SK-N-SH treated with all-trans-retinoic acid at 6 μM for 48 hours (cell line): ENCODE measurements at places on chromosomes 11 and 22.
A peak's percentile ranks its signal among the peaks of the same experiment; 100 is the strongest.

DNA sequence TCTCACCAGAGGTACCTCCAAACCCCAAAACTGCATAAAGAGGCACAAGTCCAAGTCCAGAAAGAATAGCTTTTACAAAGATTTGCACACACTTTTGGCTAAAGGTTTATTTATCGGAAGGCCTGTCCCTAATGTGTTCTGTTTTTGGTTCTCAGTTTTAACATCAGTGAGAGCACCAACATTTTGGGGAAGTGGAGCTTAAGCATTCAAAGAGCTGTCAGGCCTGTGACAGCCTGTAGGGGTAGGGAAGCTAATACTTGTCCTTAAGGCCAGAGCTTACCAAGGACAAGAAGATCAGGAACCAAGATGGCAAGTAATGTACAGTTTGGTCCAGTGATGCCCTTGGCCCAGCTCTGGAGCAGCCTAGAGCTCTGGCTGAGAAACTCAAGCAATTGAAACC, 38.9 kb upstream of the SCUBE2 start:
- no peak for ATAC-seq

GRCh38 chr11:65181569-65182257, at the start of gene CAPN1:
CAPN1 (plus strand) TSS chr11:65181928; CDS start chr11:65182702, 774 bp downstream.
- peak; percentile 74 for ATAC-seq

GRCh38 chr11:46658259-46658658, 40.9 kb downstream of the ATG13 start:
- ATAC-seq = no peak

DNA sequence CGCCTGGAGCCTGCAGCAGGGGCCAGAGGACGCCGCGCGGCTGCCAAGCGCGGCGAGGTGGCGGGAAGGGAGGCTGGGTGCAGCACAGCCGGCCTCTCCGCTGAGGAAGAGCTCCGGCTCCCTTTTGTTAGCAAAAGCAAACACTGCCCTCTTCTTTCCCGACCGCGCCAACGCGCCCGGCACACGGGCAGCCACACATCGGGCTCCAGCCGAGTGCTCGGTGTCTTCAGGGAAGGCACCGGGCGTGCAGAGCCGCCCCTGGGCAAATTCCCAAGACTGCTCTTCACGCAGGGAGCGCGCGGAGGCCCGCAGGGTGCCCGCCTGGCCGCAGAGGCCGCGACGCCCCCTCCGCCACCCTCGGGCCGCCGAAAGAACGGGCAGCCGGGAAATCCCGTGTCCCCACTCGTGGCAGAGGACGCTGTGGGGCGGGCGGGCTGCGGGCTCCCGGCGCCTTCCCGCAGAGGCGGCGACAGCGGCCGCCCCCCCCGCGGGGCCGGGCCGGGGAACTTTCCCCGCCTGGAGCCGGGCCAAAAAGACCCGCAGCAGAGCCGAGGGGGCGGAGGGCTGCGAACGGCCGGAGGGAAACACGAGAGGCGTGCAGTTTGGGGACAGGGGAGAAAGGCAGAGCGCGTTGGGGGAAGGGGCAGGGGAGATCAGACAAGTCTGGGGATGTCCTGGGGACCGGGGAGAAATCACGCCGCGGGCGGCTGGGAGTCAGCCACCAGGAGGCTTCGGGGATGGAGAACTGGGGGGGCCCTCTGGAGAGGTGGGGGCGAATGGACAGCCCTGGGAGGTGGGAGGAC, 931 bp downstream of the CADM1 start:
- ATAC-seq = peak; percentile 64

GRCh38 chr11:116445108-116446047, 327.4 kb downstream of the BUD13 start:
- no peak for ATAC-seq

GRCh38 chr22:18001040-18001893, 23.1 kb downstream of the MICAL3 start:
- peak; percentile 93 for ATAC-seq

GRCh38 chr11:46889251-46889650, 29.1 kb downstream of the LRP4 start:
- no peak; the same call in 2 of the 3 replicates for ATAC-seq

DNA sequence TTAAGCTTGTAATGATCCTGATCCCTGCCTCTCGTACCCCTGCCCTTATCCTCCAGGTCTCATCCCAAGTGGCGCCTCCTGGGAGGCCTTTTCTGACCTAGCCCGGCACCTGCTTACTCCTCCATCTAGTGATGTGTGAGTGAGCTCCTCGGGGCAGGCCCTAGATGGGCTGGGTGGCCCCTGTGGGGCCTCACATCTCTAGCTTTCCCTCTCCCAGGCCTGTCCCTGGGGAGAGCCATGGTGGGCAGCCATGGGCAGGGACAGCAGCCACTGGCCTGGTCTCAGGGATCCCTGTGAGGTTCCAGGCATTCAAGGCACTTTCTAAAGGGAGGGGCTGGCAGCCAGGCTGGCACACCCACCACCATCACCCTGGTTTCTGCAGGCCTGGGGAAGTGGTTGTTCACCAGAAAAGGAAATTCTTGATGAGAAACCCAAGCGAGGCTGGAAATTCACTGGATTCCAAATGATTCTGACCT, 27.9 kb downstream of the GNAZ start:
- no peak for ATAC-seq

DNA sequence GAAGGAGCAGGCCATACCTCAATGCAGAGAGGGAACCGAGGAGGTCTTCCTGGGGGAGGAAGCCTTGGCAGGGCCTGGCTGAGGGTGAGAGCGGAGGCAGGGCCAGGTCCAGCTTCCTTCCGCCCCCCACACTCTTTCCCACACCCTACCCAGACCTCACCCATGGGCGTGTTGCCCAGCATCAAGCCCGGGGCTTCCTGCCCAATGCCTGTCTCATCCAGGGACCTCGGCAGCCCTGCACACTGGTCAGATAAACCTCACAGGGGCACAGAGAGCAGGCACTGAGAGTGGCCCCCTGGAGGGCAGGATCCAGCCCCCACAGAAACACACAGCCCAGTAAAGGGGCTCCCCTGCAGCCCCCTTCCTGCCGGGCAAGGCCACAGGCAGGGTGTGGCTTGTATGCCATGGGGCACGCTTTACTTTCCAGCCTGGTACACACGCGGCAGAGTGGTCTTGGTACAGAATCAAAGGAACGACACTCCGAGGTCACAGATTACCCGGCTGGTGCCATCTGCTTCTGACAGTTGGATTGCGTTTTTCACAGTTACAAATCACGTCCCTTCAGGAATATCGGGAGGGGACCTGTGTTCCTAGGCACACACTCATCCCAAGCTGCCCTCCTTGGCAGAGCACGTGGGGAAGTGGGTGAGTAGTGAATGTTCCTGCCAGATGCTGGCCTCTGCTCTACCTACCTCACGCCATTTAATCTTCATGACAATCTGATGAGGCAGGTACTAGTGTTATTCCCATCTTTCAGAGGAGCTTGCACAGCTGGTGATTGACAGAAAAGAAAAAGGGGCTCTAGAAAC, 20.0 kb upstream of the CD5 start:
- ATAC-seq = no peak

DNA sequence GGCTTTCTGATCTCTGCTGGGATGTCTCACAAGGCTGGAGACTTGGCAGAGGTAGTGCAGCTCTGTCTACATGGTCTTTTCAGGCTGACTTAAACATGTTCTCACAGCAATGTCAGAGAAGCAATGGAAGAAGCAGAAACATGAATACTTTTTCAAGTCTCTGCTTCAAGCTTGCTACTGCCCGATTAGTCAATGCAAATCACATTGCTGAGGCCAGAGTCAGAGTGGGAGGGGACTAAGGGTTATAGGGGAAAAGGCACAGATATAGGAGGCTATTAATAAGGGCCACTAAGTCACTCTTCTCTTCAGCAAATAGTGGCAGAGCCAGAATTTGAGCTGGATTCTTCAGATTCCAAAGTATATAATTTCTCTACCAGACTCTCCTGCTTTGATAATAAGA, 390.5 kb downstream of the TMEM135 start:
- ATAC-seq = no peak

GRCh38 chr22:49703990-49704344, 123.7 kb downstream of the BRD1 start:
- ATAC-seq = no peak

DNA sequence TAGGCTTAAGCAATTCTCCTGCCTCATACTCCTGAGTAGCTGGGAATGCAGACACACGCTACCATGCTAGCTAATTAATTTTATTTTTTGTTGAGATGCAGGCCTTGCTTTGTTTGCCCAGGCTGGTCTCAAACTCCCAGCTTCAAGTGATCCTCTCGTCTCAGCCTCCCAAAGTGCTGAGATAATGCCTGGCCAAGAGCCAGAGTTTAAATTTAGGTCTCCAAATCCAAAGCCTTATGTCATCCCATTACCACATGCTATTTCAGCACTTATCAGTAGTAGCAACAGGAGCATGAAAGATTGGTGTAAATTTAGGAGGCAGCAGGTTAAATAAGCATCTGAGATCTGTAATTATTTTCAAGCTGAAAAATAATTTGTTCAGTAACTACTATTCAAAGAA, 326.1 kb upstream of the ANO5 start:
- ATAC-seq = no peak

- no peak for ATAC-seq
These were observed 546.2 kb downstream of the NTM start for GRCh38 chr11:131916638-131917037.

DNA sequence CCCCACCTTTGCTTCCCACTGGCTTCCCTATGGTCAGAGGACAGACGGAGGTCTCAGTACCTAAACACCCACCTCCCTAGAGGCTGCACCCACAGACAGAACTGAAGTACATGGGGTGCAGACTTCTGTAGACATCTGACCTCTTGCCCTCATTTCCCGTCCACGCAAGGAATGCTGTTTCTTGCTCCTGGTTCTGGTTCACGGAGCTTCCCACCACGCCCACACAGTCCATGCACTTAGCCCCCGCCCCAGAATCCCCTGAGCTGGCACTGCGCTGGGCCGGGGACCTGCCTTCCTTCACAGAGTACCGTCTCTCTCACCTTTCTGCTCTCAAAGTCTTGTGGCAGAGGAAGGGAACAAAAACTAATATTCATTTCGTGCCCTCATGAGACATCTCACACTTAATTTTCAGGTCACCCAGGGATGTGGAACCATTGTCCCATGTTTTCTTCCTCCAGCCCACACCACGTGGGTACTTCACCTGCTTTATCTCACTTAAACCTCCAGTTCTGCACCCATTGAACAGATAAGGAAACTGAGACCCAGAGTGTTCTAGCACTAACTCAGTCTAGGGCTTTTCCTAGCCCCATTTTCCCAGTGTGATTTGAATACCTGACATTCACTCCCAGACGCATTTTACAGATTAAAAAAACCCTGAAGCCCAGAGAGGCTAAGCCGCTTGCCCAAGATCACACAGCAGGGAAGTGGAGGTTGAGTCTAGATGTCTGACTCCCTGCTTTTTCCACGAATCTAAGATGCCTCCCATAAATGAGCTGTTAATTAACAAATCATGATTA, 5.7 kb downstream of the TMPRSS6 start:
- no peak for ATAC-seq

- no peak for ATAC-seq
These were observed 1058.0 kb upstream of the CNTN5 start for GRCh38 chr11:97962758-97963157.

GRCh38 chr11:29956076-29956556, 60.7 kb downstream of the KCNA4 start:
- no peak for ATAC-seq

- ATAC-seq = no peak
These were observed 110.7 kb downstream of the RPL27A start for GRCh38 chr11:8793114-8793777.

DNA sequence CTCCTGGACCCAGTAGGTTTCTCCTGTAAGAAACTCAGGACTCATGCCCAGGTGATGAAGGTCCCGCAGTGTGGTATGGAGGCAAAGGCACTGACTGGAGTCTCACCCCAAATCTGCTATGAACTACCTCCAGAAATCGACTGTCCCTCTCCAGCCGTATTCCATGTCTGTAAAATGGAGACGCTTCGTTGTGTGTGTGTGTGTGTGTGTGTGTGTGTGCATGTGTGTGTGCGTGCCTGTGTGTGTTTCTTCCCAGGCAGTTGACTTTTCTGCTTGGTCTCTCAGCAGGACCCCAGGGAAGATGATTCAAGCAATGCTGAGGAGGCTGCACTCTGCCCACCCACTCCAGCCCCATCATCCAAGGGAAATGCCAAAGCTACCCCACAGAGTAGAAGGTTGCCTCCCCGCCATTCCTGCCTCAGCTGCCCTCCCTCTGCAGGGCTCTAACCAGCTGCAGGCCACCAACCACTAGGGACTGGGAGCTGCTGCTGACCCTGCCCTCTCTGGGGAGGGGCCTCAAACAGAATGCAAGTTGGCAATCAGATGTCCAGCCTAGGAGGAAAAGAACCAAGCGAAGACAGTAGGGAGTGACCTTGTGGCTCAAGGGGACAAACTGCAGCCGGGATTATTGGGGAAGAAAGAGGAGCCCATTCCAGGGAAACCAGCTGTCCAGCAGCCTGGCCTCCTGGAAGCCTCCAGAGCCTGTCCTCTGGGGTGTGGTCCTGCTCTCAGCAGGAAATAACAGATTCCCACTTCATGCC, 56.2 kb downstream of the SLC22A12 start:
- no peak for ATAC-seq

- peak; percentile 34; the same call in 2 of the 3 replicates for ATAC-seq
These were observed 230.8 kb upstream of the DDI1 start for GRCh38 chr11:103805688-103806009.

GRCh38 chr11:125935056-125935455, 10.8 kb upstream of the VSIG10L2 start:
- peak; percentile 58 for ATAC-seq

- ATAC-seq = no peak
These were observed 277.5 kb downstream of the KIRREL3 start for GRCh38 chr11:126722956-126723664.

- ATAC-seq = no peak
These were observed 964.9 kb upstream of the CCDC90B start for GRCh38 chr11:84250834-84251613.

DNA sequence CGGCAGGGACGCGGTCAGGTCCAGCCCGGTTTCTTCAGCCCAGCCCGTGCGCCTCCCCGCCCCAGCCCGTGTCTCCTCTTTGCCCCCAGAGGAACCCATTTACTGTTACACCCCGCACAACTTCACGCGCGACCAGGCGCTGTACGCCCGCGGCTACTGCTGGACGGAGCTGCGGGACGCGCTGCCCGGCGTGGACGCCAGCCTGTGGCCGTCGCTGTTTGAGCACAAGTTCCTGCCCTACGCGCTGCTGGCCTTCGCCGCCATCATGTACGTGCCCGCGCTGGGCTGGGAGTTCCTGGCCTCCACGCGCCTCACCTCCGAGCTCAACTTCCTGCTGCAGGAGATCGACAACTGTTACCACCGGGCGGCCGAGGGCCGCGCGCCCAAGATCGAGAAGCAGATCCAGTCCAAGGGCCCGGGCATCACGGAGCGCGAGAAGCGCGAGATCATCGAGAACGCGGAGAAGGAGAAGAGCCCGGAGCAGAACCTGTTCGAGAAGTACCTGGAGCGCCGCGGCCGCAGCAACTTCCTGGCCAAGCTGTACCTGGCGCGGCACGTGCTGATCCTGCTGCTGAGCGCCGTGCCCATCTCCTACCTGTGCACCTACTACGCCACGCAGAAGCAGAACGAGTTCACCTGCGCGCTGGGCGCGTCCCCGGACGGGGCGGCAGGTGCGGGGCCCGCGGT, 6.5 kb downstream of the PANX2 start:
- no peak for ATAC-seq

DNA sequence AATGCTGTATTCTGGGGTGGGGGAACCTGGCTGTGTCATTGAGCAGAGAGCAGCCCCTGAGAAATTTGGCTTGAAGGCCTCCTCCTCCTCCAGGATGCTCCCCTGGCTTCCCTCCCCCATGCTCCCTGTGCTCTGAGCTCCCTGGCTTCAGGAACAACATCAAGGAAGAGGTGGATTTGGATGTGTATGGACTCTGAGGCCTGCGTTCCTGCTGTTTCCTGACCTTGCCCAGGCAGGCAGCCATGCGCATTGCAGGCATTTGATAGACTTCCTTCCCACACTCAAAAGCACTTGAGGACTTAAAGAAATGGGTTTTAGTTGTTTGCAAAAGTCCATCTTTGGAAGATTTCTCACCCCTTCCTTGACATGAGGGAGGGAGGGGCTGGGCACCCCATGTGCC, 1317.1 kb downstream of the BRD1 start:
- no peak for ATAC-seq
